ENCODE measurements at places on chromosomes 2 and 18. TPM values are rescaled to one million over a fixed set of nuclear protein-coding genes. Genes with fewer than 3 reads are reported as not detected.

DNA sequence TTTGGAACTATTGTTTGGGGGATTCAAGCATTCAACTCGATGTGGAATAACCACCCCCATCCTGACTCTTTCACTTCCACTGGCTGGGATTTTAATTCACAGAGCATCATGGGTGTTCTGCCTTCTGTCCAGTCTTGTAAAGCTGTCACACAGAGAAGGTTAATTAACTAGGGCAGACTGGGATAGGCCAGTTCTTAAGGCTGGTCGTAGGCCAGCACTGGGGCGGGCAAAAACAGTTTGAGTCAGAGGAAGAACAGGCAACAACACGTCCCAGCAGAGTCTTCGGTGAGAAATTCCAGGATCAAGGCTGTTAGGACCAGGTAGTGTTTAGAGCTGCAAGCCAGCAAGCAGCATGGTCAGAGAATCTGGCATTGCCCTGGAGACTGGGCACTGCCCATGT lies 4.0 kb upstream of the RNF152 start:
- no peak for DNase-seq
- no peak overlapping the region for H3K4me3 ChIP-seq
- H3K4me1 ChIP-seq: no peaks in the 10 kb centered on the region
- no peaks in the 10 kb centered on the region for H3K36me3 ChIP-seq

DNA sequence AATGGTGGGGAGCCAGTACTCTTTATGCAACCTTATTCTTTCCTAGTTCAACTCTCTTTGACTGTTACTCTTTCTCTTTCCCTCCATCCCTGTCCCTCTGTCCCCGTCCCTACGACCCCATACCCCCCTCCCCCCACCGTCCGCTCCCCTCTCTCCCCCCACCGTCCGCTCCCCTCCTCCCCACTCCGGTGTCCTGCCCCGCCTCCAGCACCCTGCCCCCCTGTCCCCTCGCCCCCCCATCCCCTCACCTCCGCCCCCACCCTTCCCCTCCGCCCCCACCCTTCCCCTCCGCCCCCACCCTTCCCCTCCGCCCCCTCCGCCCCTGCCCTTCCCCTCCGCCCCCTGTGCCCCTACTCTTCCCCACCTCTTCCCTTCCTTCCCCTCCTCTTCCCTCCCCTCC lies 128.4 kb downstream of the LPIN1 start:
- H3K27ac ChIP-seq: no peak overlapping the region
- no peaks in the 10 kb centered on the region for H3K36me3 ChIP-seq
- H3K4me1 ChIP-seq: no peaks in the 10 kb centered on the region
- no peak for DNase-seq

CLEC4F gene
- not detected for polyA plus RNA-seq

DNAH7 gene
- 3.8 TPM for polyA plus RNA-seq

DNA sequence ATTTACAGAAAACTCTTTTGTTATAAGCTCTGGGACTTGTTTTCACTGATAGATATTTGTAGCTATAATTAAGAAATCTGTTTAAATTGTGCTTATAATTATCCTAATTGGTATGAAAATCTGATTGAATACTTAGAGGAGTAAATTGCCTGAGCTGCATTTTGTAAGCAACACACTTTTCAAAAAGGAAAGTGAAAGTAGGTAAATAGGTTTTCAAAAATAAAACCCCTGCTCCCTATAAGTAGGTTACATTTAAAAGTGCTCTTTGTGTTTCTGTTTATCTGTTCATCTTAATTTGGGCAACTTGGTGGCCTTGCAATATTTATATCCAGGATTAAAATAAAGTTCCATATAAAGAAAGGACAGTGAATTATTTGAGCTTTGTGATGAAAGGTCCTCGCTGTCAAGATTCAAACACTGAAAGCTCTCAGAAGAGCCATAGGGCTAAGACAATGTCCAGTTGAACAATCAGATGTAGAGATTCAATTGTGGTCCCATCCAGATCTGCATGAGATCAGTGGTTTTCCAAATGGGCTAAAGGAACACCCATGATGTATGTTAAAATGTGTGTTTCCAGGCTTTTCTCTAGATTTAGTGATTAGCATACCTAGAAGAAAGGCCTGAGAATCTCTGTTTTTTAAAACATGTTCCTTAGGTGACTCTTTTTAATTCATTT lies 371.6 kb downstream of the RPRM start:
- H3K4me3 ChIP-seq: no peak overlapping the region
- no peaks in the 10 kb centered on the region for H3K27me3 ChIP-seq
- DNase-seq: no peak
- H3K36me3 ChIP-seq: no peaks in the 10 kb centered on the region
- H3K4me1 ChIP-seq: no peaks in the 10 kb centered on the region

GRCh38 chr2:186992597-186992996 lies 143.6 kb upstream of the ZSWIM2 start:
- no peaks in the 10 kb centered on the region for H3K27me3 ChIP-seq
- H3K27ac ChIP-seq: no peak overlapping the region
- no peak overlapping the region for H3K4me3 ChIP-seq
- H3K4me1 ChIP-seq: no peaks in the 10 kb centered on the region

- no peaks in the 10 kb centered on the region for H3K27me3 ChIP-seq
- H3K27ac ChIP-seq: no peak overlapping the region
- no peak overlapping the region for H3K4me3 ChIP-seq
- H3K36me3 ChIP-seq: no peaks in the 10 kb centered on the region
- no peak for DNase-seq
Observed at GRCh38 chr2:9547262-9547991, 8.2 kb downstream of the ADAM17 start.

DNA sequence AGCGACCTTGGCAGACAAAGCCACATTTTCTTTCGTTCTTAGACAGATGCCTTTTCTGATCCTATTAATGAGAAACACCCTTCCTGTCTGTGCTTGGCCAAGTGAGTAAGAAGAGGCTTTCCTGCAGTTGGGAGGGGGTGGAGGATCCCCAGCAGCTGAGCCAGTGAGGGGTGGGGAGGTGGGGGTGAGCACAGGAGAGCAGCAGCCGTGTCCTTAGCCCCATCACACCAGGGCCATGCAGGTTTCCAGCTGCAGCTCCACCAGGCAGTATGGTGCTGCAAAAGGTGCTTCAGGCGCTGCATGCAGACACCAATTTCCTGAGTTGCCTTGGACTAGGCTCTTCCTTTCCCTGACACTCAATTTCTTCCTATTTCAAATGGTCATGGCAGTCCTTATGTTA lies 123.3 kb upstream of the SIX2 start:
- H3K27ac ChIP-seq: no peak overlapping the region
- no peak for DNase-seq
- no peak overlapping the region for H3K4me3 ChIP-seq

GRCh38 chr2:46334389-46335271 lies 37.4 kb downstream of the EPAS1 start:
- peak overlapping the region; percentile 75 for H3K27ac ChIP-seq
- H3K4me1 ChIP-seq: peaks cover 76% of the 10 kb centered on the region
- H3K27me3 ChIP-seq: no peaks in the 10 kb centered on the region
- H3K36me3 ChIP-seq: no peaks in the 10 kb centered on the region
- DNase-seq: peak; percentile 61

GRCh38 chr2:60213865-60214625 lies 339.4 kb downstream of the BCL11A start:
- H3K4me3 ChIP-seq: no peak overlapping the region
- no peak for DNase-seq
- H3K27me3 ChIP-seq: no peaks in the 10 kb centered on the region
- no peaks in the 10 kb centered on the region for H3K4me1 ChIP-seq

SLC11A1 gene
- polyA plus RNA-seq: 1.2 TPM

GRCh38 chr2:56587456-56587855 lies 403.7 kb downstream of the CCDC85A start:
- H3K27me3 ChIP-seq: no peaks in the 10 kb centered on the region
- DNase-seq: no peak
- no peaks in the 10 kb centered on the region for H3K4me1 ChIP-seq
- H3K36me3 ChIP-seq: no peaks in the 10 kb centered on the region

DNA sequence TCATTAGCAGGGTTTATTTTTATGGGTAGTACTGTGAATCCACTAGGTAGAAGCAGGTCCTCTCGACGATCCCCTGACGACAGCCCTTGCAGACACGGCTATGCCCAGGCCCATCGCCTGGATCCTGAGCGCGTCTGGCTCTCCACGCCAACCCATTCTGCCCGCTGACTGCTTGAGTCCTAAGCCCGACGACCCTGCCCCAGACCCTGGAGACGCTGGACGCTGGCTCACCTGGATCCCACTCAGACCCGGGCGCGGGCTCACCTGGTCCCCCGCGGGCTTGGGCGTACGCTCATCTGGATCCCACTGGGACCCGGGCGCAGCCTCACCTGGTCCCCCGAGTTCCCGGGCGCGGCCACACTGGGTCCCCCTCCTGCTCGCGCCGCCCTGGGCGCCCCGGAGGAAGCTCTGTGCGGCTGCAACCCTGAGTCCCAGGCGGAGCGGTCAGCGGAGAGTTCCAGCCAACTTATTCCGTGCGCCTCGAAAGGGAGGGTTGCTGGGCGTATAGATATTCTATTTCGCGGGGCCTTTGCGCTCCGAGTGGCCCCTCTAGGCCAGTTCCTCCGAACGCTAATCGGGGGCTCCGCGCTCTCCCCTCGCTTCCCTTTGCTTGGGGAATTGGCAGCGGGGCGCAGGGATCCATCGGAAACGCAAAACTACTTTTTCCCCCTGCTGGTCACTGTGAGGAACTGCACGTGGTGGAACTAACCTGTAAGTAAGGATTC lies 22.4 kb upstream of the RMP24 start:
- no peaks in the 10 kb centered on the region for H3K27me3 ChIP-seq
- H3K36me3 ChIP-seq: no peaks in the 10 kb centered on the region
- peak overlapping the region; percentile 57 for H3K4me3 ChIP-seq

ZSWIM2 gene
- not detected for polyA plus RNA-seq

- no peak overlapping the region for H3K27ac ChIP-seq
- DNase-seq: no peak
- no peak overlapping the region for H3K4me3 ChIP-seq
- H3K27me3 ChIP-seq: no peaks in the 10 kb centered on the region
Observed at GRCh38 chr2:234292205-234292961, 204.5 kb downstream of the ARL4C start.

DNA sequence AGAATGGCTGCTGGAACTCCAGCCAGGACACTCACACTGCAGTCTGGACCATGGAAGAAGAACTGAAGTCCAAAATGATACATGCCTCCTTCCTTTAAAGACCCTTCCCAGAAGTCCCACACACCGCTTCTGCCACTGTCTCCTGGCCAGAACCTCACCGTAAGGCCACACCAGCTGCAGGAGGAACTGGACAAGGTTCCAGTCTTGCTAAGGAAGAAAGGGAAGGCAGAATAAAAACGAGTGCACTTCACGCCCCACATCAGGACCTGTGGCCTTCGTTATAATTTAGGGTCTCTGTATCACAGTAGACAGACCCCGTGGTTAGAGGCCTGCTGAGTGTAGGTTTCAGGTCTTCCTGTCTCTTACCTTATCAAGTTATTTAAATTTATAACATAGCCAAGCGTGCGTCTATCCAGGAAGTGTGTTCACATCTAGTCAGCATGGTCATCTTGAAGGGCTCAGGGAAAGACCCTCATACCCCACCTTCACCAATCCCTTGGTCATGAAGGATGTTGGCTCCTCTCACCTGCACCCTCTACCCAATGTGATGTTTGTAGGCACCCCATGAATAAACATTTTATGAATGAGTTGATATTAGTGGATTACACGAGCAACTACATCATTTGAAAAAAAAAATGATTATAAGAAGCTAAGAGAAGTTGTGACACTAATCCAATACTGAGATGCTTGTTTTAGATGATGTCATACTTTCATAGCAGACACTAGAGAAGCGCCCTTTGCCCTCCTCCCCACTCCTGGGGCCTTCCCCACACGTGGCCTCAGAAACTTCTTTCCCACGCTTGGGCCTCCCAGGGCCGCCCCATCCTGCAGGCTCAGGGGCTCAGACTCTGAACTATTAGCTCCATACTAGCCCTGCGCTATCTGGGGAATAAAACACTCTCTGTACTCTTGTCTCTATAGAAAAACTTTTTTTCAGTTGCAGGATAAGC lies 157.6 kb downstream of the FAM210A start:
- no peak for DNase-seq
- H3K27ac ChIP-seq: no peak overlapping the region
- H3K36me3 ChIP-seq: no peaks in the 10 kb centered on the region
- no peaks in the 10 kb centered on the region for H3K4me1 ChIP-seq

DNA sequence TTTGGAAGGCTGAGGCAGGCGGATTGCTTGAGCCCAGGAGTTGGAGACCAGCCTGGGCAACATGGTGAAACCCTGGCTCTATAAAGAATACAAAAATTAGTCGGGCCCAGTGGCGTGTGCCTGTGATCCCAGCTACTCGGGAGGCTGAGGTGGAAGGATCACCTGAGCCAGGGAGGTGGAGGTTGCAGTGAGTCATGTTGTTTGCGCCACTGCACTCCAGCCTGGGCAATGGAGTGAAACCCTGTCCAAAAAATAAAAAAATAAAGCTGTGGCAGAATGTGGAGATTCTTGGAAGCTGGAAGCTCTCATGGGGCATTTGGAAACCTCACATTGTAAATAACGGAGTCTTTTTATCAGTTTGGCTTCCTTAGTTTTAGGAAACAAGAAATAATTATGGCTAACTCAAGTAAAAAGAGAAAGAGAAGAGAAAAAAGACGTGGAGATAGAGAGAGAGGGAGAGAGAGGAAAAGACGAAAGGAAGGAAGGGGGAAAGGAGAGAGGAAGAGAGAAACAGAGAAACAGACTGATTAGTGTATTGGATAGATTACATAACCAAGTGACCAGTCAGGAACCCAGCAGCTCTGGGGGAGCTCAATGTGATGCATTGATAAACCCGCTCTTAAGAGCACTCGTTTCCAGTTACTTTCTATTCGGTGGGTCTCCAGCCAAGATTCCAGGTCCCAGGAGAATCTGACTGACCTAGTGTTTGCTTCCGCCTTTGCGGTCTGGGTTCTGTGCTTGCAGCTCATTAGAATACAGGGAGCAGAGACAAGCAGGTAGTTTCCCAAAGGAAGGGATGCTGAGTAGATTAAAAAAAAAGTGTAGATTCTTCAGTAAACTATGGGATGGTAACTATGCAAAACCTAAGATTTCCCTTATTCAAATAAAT lies 1.1 kb upstream of the SPAST start:
- no peaks in the 10 kb centered on the region for H3K4me1 ChIP-seq
- H3K27ac ChIP-seq: peak overlapping the region; percentile 26

CNGA3 gene
- not detected for polyA plus RNA-seq

Measured in kidney (tissue), 22 donors.